ENCODE measurements at places on chromosomes 16 and 17.

- DNase-seq: no peak
These were observed 20.5 kb downstream of the COG7 start for GRCh38 chr16:23432176-23433128.

DNA sequence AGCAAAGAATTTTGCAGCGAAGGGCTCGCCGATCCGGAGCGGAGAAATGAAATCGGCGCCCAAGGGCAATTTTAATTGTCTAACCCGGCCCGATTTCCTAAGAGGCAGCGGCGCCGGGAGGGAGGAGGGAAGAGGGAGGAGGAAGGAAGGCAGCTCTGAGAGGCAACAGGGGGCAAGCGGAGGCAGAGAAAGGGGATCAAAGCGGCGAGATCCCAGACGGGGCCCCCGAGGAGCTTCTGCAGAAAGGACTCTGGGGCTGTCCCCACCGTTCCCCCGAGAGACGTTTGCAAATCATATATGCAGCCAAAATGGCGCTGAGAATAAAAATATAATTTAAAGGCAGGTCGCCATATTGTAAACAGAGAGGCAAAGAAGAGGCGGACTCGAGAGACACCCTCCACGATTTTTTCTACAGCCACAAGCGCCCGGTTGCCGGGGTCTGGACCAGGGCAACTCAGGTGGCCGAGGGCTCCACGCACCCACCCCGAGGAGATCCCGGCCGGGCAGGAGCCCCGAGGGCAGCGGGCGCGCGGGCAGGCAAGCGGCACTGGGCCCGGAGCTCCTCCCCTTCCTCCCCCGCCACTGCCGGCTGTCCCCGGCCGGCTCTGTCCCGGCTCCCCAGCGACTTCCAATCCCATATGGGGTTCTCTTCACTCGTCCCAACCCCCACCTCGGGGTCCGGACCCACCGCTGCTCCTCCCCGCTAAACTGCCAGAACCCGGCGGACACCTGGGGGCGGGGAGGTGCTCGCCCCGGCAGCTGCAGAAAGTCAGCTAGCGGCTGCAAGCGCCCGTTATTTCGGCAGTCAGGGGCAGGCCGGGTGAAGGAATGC lies 1.9 kb downstream of the PHF12 start:
- DNase-seq: peak; percentile 90

DNA sequence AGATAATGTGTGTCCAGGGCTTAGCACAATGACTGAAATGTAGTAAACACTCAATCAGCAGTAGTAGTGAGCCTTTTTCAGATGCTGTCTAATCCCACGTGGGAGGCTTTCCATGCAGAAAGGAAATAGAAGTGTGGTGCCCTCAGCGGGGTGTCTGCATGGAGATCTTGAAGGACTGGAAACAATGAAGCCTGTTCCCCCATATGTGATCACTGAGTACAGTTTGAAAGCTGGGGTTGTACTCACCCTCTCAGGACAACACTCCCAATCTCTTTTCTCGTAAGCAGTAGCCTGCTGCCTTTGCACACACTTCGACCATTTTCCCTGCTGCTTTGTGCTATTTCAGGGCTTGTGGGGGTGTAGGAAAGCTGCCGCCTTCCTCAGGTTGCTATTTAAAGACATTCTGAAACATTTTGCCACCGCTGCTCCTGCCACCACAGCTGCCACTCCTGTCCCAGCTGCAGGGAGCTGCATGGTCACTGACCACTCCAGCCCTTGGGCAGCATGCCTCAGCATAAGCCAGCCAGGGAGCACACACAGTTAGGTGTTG lies 40.6 kb upstream of the HAS3 start:
- DNase-seq: no peak

DNA sequence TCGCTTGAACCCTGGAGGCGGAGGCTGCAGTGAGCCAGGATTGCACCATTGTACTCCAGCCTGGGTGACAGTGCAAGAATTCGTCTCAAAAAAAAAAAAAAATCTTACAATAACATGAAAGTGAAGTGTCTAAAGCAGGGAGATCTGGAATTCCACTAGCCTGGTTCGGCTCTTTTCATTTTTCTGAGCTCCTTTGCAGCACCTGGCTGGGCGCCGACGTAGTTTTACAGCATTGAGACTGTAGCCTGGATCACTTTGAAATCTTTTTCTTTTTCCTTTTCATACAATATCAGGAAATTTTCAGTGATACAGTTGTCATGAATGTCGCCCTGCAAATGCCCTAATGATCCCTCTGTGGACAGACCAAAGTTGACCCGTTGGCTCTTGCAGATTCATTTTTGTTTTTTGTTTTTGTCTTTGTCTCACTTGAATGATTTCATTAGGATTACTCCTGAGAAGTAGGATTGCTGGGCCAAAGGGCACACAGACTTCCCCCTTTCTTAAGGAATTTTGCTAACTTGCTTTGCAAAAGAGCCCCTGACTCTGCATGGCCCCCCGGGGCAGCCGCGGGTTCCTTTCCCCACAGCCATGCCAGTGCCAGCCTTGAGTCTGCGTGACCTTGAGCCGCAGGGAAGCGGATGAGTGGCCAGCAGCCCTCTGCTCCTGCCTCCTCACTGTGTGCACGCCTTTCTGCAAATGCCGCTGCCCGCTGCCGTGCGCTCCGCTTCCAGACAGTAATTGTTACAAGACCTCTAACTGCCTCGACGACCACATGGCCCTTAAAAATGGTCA lies 28.0 kb downstream of the CRISPLD2 start:
- DNase-seq: no peak

GRCh38 chr17:64491034-64491860 lies 5.6 kb downstream of the POLG2 start:
- DNase-seq: no peak

GRCh38 chr16:75433732-75434413 lies 570 bp upstream of the CFDP1 start:
- DNase-seq: peak; percentile 81

DNA sequence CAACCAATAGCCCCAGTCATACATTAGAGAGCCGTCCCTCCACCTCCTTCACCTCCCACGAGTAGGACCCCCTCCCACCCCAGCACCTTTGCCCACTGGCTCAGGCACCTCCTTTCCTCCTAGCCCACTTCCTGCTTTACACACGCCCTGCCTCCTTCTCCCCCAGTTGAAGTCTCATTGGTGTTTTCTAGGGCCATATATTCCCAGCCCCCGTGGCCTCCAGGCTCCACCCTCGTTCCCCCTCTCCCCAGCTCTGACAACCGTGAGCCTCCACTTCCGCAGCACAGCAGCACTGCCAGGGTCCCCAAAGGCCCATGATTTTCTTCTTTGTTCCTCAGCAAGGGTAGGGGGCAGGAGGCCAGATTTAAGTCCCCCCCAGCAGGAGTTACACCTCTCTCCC lies 340.3 kb upstream of the TNRC6C start:
- DNase-seq: no peak

DNA sequence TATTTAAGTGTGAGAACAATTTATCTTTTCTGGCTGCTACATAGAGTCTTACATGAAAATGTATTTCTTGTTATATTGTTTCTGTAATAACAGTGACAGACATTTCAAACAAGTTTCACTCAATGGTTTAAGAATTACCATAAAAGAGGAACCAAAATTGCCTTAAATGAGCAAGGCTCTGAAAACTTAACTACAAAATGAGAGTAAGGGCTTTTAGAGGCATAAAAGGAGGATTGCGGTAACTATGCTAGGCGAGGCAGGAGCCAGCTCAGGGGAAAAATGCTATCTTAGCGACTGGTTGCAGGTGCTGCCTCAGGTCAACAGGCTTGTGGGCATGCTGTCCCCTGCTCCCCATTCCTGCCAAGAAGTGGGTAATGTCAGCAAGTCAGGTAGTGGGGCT lies 81.7 kb upstream of the MSI2 start:
- no peak for DNase-seq

DNA sequence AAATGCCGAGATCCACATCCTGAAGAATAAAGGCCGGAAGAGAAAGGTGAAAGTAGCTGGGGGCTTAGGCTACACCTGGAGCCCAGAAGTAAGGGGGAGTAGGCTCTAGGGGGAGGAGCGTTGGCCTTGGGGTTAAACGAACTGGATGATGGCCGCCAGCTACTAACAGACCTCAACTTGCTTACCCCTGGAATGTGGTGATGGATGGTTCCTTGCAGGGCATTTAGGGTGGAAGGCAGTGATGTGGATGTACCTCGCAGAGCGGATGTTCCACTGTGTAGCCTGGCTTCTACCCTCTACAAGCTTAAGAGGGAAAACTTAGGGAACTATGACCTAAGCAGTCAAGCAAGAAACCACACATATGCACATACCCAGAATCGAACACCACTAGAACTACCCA lies 2.3 kb upstream of the MAZ start:
- DNase-seq: no peak

GRCh38 chr17:4393806-4394205 lies 27.3 kb upstream of the UBE2G1 start:
- no peak for DNase-seq

DNA sequence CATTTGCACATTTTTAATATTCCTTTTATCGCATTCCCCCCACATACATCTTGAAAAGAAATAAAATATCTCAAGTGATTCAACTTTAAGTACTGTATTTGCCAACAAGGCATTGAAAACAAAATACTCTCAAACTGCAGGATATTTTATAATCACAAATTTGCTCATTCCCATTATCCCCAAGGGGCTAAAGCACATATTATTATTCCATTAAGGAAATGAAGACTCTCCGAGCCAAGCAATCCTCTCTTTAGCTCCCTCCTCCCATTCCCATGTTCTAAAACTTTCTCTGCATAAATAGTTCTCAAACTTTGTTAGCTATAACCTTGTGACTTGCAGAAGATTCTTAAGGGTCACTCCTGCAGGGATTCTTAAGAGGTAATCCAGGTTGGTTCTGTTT lies 436.8 kb downstream of the KCNJ2 start:
- no peak for DNase-seq

- no peak for DNase-seq
These were observed 105.4 kb downstream of the TRIM37 start for GRCh38 chr17:59001158-59001814.

- no peak for DNase-seq
These were observed 5.9 kb downstream of the ZNF771 start for GRCh38 chr16:30413112-30413806.

DNA sequence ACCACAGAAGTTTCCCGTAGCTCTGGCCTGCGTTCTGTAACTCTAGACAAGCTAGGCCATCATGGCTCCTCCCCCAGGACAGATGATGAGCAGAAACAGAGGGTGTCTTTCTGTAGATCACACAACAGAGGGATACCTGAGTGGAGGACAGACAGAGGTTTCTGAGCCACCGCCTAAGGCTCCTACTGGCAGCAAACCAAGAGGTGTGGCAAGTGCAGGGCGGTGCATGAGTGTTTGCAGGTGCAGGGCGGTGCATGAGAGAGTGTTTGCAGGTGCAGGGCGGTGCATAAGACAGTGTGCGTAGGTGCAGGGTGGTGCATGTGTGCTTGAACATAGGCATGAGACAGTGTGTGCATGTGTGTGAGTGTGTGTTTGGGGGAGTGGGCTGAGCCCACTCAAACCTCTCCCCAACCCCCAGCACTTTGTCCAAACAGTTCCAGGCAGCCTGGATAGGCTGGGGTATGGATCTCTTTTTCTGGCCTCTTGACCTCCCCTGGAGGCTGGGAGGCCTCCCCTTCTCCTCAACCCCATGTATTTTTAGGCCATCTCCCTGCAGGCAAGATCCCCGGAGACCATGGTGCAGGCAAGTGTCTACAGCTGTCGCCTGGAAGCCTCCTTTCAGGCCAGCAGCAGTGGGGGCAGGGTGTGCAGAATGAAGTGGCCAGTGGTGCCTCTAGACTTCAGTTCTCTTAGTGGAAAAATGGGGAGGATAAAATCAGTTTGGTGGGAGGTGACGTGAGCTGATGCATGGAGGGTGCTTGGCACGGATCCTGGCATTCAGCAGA lies 53.4 kb upstream of the CBX4 start:
- no peak for DNase-seq

DNA sequence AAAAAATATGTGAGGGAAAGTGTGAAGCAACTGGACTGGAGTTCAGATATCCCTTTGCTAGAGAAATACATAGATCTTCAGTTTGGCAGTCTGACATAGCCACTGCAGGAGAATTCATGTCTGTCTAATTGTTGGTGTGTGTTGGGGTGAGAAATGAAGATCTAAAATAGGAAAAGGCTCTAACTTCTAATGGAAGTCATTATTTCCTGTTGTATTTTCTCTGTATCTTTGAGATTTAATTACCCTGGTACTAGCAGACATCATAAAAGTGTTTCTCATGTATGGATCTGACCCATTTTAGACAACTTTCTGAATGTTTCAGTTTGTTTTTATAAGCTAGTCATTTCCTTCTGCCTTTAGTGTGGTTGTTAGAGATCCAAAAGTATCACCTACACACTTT lies 128.3 kb downstream of the NLK start:
- no peak for DNase-seq

DNA sequence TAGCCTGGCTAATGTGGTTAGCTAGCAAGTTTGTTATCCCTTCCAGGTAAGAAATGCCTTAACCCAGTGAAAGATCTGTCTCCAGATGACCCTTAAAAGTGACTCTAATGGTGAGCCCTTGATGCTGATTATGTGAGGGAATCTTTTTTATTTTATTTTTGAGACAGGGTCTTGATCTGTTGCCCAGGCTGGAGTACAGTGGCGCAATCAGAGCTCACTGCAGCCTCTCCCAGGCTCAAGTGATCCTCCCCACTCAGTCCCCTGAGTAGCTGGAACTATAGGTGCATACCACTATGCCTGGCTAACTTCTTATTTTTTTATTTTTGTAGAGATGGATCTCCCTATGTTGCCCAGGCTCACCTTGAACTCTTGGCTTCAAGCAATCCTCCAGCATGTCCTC lies 10.8 kb upstream of the HP start:
- no peak for DNase-seq

DNA sequence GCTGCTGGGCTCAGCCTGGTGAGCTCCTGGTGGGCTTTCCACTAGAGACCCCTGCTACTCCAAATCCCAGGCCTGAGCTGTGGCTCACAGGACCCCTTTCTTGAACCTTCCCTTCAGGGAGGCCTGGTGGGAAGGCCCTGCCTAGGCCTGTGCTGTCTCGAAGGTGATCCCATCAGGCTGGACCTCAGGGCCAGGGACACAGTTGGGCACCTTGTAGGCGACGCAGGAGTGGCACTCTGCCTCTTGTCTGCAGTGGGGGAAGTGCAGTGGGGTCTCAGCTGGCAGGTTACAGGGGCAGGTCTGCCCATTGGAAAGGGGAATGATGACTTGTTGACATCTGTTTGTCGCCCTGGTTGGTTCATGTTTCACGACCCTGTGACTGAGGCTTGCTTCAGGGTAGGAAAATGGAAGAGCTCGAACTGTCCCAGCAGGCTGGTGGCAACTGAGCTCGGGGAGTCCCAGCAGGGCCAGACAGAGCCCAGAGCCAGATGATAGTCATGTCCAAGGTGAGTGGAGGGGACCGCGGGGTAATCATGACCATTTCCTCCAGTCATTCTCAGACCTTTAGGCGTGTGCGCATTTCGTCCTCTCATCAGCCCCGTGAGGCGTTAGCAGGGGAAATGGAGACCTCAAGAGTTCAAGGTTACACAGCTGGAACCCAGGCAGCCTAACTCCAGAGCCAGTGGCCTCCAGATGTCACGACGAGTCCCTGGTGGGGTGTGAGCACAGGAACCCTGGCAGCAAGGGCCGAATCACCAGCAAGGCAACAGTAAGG lies 11.3 kb downstream of the CMIP start:
- DNase-seq: no peak

DNA sequence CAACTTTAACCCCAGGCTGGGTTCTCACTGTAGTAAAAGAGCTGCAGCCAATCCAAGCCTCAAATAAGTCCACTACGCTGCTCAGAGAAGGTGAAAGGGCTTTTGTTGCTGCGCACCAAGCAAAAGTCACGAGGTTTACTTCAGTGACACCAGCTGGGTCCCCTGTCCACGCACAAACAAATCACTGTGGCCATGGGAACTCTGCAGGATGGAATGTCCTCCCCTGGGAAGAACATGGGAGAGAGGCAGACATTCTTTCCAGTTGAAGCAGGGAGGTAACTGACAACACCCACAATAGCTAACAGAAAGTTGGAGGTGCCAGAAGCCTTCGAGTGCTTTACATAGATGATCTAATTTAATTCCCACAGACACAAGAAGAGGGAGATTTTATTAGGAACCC lies 181.9 kb downstream of the PMP22 start:
- no peak for DNase-seq

All from suprapubic skin (tissue), 4 donors.